ENCODE measurements at places on chromosomes 11 and 22. TPM values are rescaled to one million over a fixed set of nuclear protein-coding genes. Genes with fewer than 3 reads are reported as not detected.

The CCDC188 gene
- not detected for total RNA-seq

The TNNT3 gene
- total RNA-seq, result not detected

The CARD18 gene
- 0.38 TPM for total RNA-seq

The PTPRJ gene
- total RNA-seq, result 1.6 TPM

The DEFB131B gene
- total RNA-seq, result not detected

The XBP1 gene
- 250 TPM for total RNA-seq

The OTOG gene
- not detected for total RNA-seq

The OR2AT4 gene
- total RNA-seq, result not detected

The SHANK2 gene
- total RNA-seq, result 8.1 TPM

The TH gene
- under 0.01 TPM for total RNA-seq

The KCNJ4 gene
- total RNA-seq, result not detected

The MUC5B gene
- not detected for total RNA-seq

The FOLR3 gene
- 11.3 TPM for total RNA-seq

The CD3G gene
- total RNA-seq, result not detected

The SCGB1D2 gene
- not detected for total RNA-seq

The CTR9 gene
- total RNA-seq, result 16.8 TPM

The ATP6V1E1 gene
- total RNA-seq, result 146 TPM

The ARHGEF17 gene
- total RNA-seq, result 4.5 TPM

The NCAM1 gene
- under 0.01 TPM for total RNA-seq

The FKBP2 gene
- 45.0 TPM for total RNA-seq

The CCDC15 gene
- total RNA-seq, result 1.8 TPM

The KLHL22 gene
- total RNA-seq, result 15.7 TPM

The OR5B21 gene
- total RNA-seq, result not detected

The E2F8 gene
- total RNA-seq, result 0.26 TPM

The C11orf86 gene
- not detected for total RNA-seq

The LMNTD2 gene
- 0.90 TPM for total RNA-seq

The CRYAB gene
- not detected for total RNA-seq

The FGF19 gene
- total RNA-seq, result not detected

The SYT13 gene
- total RNA-seq, result not detected

The DGCR6 gene
- total RNA-seq, result 7.9 TPM

The ZNRF3 gene
- total RNA-seq, result 3.4 TPM

The MRPL48 gene
- 37.1 TPM for total RNA-seq

The OR52N4 gene
- not detected for total RNA-seq

The VPREB1 gene
- total RNA-seq, result not detected

The RIMBP3B gene
- total RNA-seq, result under 0.01 TPM

The KRTAP5-8 gene
- total RNA-seq, result not detected

The GLB1L3 gene
- 1.7 TPM for total RNA-seq

The PRR33 gene
- not detected for total RNA-seq

The SMTNL1 gene
- not detected for total RNA-seq

The GUCY1A2 gene
- total RNA-seq, result not detected

The MEI1 gene
- total RNA-seq, result 0.13 TPM

The APOBEC3F gene
- total RNA-seq, result 0.79 TPM

The PIH1D2 gene
- total RNA-seq, result 0.51 TPM

The SERGEF gene
- total RNA-seq, result 29.2 TPM

The CDC42EP1 gene
- 5.8 TPM for total RNA-seq

The CYB5R2 gene
- 12.1 TPM for total RNA-seq

The SH3BP1 gene
- 15.6 TPM for total RNA-seq

The MRGPRX3 gene
- 0.13 TPM for total RNA-seq

The SYNGR1 gene
- 0.26 TPM for total RNA-seq

The DDB1 gene
- total RNA-seq, result 228 TPM

The OVOL1 gene
- total RNA-seq, result 6.3 TPM

The PKDREJ gene
- total RNA-seq, result not detected

The CSRP3 gene
- not detected for total RNA-seq

The TECTA gene
- under 0.01 TPM for total RNA-seq

The LRRC32 gene
- total RNA-seq, result 0.26 TPM

The SULT4A1 gene
- total RNA-seq, result under 0.01 TPM

The ANO5 gene
- total RNA-seq, result 0.26 TPM

The SLC1A2 gene
- under 0.01 TPM for total RNA-seq

The MUC6 gene
- not detected for total RNA-seq

Measured in bronchial epithelial cell (primary cell).